ENCODE measurements at places on chromosomes 1 and 21.
A peak's percentile ranks its signal among the peaks of the same experiment; 100 is the strongest.

DNA sequence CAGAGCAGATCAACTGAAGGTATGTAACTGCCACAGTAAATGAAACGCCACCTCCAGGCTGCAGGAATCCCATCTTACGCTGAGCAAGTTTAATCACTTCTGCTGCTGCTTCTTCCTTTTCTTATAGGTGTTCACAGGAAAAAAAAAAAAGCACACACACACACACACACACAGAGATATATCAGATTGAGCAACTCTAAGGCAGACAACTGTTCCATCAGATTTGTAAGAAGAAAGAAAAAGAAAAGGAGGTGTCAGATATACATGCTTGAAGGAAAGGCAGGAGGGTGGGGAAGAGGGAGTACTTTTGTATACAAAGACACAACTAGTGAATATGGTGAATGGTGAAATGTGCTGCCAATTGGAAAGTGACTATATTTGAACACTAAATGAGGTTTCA lies 28.6 kb downstream of the DSTYK start:
- DNase-seq, result no peak

DNA sequence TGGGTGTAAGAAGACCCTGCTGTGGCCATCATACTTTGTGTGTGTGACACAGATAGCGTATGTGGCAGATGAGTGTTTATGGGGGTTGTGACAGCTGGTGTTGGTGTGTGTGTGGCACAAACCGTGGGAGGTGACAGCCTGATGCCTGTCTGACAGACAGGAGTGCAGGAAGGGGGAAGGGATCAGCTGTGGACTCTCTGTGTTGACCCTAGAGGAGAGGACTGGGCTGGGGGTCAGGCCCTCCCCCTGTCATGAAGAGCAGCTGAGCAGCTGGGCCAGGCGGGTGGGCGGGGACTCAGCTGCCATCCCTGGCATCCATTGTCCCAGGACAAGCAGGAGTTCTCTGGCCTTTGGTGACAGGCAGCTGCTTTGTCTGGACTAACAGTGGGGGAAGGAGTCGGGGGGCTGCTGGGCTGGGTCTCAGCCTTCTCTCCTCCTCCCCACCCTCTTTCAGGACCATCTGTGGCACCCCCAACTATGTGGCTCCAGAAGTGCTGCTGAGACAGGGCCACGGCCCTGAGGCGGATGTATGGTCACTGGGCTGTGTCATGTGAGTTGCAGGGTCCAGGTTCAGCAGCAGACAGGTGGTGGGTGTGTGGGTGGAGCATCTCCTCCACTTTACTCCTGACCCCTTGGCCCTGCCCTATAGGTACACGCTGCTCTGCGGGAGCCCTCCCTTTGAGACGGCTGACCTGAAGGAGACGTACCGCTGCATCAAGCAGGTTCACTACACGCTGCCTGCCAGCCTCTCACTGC lies 2.3 kb downstream of the PLK3 start:
- no peak for DNase-seq

- no peak for DNase-seq
Observed at GRCh38 chr1:46820560-46821060, 21.8 kb downstream of the CYP4B1 start.

- DNase-seq, result no peak
Observed at GRCh38 chr1:76481672-76482071, 385.6 kb upstream of the ST6GALNAC5 start.

GRCh38 chr1:164515711-164516331 lies 43.2 kb upstream of the PBX1 start:
- DNase-seq, result no peak

GRCh38 chr1:58005212-58005611 lies 541.3 kb downstream of the OMA1 start:
- DNase-seq, result no peak

DNA sequence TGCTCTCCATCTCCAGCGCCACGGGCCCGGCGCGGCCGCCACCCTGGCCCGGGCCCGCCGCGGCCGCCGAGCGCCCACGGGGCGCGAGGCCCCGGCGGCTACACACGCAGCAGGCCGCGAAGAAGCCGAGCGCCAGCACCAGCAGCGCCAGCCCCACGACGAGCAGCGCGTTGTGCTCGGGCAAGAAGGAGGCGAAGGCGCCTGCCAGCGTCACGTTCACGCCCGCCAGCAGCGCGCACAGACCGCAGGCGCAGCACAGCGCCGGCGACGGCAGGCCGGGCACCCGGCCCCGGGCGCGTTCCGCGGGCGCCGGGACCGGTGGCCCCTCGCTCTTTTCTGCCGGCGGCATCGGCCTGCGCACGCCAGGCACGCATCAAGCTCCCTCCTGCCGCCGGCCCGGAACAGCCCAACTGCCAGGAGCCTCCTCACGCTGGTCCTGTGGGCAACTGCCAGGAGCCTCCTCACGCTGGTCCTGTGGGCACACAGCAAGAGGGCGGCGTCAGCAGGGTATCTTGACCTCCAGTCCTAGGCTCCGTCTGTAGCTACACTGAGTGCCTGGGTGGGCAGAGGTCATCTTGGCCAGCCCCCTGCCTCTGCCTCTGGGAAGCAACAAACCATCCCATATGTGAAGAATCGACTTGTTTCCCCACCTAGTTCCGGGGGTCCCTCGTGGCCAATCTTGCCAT lies 18.1 kb downstream of the KNCN start:
- peak; percentile 35 for DNase-seq

DNA sequence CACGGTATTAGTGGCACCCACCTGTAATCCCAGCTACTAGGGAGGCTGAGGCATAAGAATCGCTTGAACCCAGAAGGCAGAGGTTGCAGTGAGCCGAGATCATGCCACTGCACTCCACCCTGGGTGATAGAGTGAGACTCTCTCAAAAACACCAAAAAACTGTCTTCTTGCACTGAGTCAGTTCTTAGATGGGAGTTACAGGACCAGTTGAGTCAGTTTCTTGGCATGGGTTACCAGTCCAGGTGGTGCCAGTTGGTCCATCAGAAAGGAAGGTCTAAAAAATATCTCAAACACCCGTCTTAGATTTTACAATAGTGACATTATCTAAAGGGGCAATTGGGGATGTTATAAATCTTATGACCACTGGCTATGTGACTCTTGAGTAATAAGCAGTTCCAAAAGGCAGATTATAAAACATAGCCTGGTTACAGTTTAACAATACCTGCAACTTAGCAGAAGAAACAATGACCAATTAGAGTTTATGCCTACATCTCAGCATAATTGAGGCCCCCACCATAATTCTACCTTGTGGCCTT lies 206.9 kb upstream of the FGGY start:
- no peak for DNase-seq

GRCh38 chr1:198669023-198669698 lies 30.3 kb downstream of the PTPRC start:
- no peak for DNase-seq

GRCh38 chr1:107914119-107914765 lies 50.7 kb downstream of the VAV3 start:
- DNase-seq, result no peak

DNA sequence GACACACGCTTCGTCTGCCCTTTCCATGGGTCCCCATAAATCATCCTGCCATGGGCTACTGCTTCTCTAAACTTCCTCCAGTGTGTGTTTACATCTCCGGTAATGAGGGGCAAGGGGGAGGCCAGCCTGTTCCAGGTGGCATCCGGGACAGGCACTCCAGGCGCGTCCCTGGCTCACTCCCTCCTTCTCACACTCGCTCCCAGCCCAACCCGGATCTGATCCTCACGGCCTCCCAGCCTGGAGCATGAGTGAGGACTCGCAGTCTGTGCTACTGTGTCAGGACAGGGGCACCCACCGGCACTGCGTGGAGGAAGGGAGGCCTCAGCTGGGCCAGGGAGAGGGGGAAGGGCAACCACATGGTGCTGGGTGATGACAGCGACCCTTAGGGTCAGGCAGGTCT lies 225.4 kb downstream of the TRABD2B start:
- no peak for DNase-seq

DNA sequence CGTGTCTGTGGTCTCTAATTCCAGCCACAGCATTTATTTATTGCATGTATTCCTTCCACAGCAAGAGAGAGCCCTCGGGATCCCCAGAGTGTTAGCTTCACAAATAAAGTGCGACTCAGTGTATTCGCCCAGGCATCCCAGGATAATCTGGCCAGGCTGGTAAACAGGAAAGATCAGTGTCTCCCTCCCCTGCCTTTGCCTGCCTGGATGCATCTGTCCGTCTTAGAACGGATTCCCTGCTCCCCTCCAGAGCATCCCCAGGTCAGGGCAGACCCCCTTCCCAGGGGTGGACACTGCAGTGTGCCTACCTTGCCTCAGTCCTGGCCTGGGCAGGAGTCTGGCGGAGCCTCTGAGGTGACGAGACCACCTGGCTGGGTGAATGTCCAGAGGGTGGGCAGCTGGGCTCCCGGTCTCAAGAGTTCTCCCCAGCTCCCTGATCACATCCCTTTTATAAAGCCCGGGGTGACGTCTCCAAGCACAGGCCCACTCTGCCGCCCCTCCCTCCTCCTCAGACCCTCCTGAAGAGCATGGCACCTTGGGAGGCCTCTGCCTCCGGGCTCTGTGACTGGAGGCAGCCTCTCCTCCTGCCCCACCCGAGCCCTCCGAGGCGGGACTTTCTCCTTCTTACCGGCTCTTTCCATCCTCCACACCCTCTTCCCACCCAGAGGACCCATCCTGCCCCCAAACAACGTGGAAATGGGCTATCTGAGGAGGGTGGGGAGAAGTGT lies at the start of gene KISS1:
TSS of gene KISS1 (minus strand) at position 424 of the 728 bp plus-strand sequence. CDS start 3,615 bp downstream, outside the sequence.
- no peak for DNase-seq

- no peak for DNase-seq
Observed at GRCh38 chr1:29639156-29639736, 402.9 kb downstream of the PTPRU start.

GRCh38 chr1:219460081-219460895 lies 152.6 kb downstream of the ZC3H11B start:
- no peak for DNase-seq

GRCh38 chr1:161838362-161838761 lies 72.2 kb downstream of the ATF6 start:
- DNase-seq, result no peak

DNA sequence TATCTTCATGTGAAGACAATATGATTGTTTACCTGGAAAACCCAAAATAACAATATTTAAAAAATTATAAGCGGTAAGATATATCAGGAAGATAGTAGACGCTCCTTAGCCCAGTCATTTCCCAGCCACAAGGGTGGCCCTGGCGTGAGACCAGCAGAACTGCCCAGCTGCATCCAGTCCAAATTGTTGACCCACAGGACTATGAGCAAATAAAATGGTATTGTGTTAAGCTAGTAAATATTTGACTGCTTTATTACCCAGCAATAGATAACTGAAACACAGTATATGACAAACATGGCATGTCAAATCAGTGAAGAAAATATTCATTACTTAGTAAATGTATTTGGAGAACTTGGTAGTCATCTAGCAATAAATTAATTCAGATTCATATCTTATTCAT lies 294.3 kb upstream of the SPAG17 start:
- no peak for DNase-seq

DNA sequence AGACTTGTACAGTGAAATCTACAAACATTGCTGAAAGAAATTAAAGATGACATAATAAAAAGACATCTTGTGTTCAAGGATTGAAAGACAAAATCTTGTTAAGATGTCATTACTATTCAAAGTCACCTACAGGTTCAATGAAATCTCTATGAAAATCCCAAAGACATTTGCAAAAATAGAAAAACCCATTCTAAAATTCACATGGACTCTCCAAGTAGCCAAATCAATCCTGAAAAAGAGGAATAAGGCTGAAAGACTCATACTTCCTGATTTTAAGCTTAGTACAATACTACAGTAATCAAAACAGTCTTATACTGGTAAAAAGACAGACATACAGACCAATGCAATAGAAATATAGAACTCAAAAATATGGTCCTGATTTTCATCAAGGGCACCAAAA lies 78.6 kb downstream of the PCSK9 start:
- no peak for DNase-seq

- DNase-seq, result no peak
Observed at GRCh38 chr1:232682248-232682647, 52.3 kb upstream of the SIPA1L2 start.

DNA sequence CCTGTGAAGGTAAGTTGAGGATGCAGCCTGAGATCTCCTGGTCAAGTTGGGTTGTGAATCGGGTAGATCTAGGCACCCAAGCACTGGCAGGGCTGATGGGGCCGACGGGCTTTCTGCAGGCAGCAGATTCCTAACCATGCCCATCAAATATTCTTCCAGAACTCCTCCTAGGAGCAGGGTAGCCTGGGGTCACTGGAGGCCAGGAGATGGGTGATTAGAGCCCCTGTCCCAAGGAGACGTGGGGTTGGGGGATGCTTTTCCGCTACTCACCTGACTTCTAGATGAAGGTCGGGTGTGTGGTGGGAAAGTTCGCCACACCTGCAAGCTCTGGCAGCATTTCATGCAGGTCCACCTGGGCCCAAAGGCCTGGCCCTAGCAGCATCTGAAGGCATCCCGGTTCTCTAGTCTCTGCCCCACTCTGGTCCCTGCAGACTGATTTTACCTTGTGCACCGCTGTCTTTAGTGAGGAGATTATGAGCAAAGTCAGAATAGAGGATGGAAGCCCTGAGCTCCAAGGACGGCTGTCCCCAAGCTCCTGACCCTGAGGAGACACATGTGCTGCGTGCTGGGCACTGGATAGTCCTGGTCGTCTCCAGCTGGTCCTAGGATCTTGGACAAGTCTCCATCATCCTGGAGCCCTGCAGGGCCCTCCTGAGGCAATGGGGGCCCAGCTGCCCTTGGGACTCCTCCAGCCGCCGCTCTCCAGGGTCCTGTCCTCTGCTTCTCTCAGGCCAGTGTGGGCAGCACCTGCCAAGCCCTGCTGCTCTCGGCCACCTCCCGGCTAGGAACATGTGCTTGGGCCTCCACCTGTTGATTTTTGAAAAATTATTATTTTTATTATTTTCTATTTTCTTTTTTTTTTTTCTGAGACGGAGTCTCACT lies 21.8 kb upstream of the C2CD2 start:
- no peak for DNase-seq

- no peak for DNase-seq
Observed at GRCh38 chr1:203453616-203454015, 22.0 kb upstream of the PRELP start.

- DNase-seq, result no peak
Observed at GRCh38 chr1:36222481-36223380, 1.5 kb upstream of the THRAP3 start.

GRCh38 chr1:7048395-7048794 lies 263.1 kb downstream of the CAMTA1 start:
- DNase-seq, result no peak

- no peak for DNase-seq
Observed at GRCh38 chr1:94236630-94237290, 624 bp downstream of the ARHGAP29 start.

- no peak for DNase-seq
Observed at GRCh38 chr1:23720256-23720995, 22.8 kb upstream of the ELOA start.

DNA sequence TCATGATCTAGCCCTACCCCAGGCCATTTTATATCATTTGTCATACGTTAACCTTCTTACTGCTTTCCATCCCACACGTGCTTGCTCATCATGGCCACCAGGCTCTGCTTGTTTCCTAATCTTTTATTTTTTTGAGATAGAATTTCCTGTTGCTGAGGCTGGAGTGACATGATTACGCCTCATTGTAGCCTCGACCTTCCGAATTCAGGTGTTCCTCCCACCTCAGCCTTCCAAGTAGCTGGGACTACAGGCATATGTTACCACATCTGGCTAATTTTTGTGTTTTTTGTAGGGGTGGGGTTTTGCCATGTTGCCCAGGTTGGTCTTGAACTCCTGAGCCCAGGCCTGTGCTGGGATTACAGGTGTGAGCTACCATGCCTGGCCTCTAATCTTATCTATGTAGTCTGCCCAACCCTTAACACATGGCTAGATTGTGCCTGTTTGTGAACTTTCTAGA lies 3.3 kb downstream of the UAP1 start:
- DNase-seq, result no peak
